Activated CD8-positive, alpha-beta memory T cell treated with anti-CD3 and anti-CD28 coated beads for 1 hour (primary cell): ENCODE measurements at places on chromosomes 4 and X.

GRCh38 chr4:109962401-109962800, 49.7 kb downstream of the EGF start:
- DNase-seq, result no peak

- DNase-seq, result no peak
Measured at GRCh38 chrX:26522501-26522900, 306.5 kb downstream of the MAGEB5 start.

DNA sequence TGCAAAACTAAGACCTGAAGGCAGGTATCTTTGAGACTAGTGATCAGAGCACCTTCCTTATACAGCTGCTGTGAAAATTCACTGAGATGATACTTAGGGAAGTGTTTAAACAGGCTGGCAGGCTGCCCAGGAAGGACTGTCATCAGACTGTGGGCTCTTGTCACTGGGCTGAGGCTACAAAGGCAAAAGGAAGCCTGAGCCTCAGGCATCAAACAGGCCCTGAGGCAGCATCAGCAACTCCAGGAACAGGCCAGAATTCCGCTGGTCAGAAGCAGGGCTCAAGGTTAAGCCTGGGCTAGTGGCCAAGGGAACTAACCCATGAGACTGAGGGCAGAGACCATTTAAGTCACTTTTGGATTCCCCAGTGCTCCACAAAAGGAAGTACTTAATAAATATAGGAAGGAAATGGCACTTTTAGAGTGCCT, 12.8 kb downstream of the PJA1 start:
- DNase-seq, result no peak

- no peak for DNase-seq
Measured at GRCh38 chrX:112642349-112642748, 37.4 kb downstream of the LHFPL1 start.

- no peak for DNase-seq
Measured at GRCh38 chr4:150973626-150974251, 41.3 kb downstream of the LRBA start.

DNA sequence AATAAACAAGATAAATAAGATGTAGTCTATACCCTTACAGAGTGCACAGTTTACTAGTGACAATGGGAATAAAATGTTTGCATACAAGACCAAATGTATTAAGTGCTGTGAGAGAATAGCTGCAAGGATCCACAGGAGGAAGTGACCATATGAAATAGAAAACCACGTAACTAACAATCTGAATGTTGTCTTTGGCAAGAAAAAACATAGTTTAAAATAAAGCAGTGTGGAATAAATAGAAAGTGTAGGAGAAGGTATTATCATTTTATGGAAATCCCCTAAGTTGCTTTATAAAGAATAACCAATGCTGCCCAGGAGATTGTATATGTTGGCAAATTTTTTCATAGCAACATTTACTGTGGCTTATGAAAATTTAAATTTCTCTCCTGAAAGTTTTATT, 116.1 kb downstream of the PCDH7 start:
- DNase-seq, result no peak

- no peak for DNase-seq
Measured at GRCh38 chr4:12123707-12124106, 695.0 kb upstream of the HS3ST1 start.

- no peak for DNase-seq
Measured at GRCh38 chr4:172412851-172413580, 599.8 kb downstream of the GALNTL6 start.

DNA sequence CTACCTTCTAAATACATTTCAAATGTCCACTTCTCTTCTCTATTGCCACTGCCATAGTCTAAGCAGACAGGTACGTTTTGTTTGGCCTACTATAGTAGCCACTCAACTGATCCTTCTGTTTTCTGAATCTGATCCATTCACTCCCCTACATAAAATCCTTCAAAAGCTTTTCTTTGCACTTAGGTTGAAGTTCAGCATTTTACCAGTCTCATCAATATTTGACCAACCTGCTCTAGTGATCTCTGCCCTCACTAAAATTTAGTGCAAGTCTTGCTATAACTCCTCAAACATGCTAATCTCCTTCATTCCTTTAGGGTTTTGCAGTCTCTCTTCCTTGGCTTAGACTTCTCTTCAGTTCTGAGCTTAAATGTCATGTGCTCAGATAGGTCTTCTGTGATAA, 33.4 kb downstream of the EGF start:
- no peak for DNase-seq

DNA sequence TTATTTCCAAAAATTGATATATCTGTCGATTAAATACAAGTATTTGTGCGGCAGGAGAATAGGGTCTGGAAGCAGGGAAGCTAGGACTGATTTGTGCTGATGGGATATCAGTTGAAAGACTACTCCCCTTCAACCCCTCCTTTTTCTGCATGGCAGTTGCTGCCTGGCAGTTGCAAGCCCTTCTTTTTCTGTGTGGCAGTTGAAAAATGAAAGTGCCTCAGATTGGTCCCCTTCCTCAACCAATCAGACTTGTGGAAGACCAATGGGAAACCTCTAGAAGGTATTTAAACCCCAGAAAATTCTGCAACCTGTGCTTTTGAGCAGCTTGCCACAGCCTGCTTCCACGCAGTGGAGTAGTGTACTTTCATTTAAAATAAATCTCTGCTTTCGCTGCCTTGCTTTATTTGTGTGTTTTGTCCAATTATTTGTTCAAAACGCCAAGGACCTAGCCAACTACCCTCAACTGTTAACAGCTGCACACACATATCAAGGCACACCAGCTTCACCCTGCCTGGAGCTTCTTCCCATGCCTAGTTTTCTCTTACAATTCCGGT, 1.5 kb upstream of the TMA16 start:
- no peak for DNase-seq

DNA sequence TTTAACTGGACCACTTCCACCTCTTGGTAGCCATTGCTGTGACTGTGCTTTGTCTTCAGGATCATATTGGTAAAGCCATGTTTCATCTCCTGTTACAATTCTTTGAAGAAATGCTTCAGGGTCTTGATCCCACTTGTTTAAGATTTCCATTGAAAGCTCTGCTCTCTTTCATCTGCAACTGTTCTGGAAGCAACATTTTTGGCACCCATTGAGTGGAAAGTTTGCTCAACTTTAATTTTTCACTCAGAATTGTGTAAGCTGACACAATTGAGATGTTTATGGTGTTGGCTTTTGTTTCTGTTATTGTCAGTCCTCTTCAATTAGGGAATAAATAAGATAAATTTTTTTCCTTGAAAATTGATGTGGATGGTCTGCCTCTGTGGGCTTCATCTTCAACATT, 237.4 kb downstream of the MAPK10 start:
- DNase-seq, result no peak

GRCh38 chr4:117889978-117890377, 144.3 kb upstream of the NDST3 start:
- no peak for DNase-seq

GRCh38 chr4:79588679-79589078, 180.7 kb upstream of the GK2 start:
- DNase-seq, result no peak

DNA sequence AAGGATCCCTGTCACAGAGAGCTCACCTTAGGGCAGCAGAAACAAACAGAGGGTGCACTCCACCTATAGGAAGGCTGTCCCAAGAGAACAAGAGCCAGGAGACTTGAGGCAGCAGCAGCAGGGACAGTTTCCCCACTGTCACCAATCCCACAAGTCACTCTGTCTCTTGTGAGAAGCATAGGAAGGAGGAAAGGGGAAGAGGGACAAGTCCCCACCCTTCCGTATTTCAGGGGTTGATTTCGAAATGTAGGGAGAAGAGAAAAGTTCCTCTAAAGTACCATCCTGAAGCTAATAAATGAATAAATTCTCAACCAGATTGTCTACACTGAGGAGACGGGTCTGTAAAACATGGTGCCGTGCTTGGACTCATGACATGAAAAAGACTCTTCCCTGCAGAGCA, 9.5 kb upstream of the TLR8 start:
- DNase-seq, result no peak

GRCh38 chr4:185119927-185120630, 23.0 kb upstream of the SLC25A4 start:
- no peak for DNase-seq

DNA sequence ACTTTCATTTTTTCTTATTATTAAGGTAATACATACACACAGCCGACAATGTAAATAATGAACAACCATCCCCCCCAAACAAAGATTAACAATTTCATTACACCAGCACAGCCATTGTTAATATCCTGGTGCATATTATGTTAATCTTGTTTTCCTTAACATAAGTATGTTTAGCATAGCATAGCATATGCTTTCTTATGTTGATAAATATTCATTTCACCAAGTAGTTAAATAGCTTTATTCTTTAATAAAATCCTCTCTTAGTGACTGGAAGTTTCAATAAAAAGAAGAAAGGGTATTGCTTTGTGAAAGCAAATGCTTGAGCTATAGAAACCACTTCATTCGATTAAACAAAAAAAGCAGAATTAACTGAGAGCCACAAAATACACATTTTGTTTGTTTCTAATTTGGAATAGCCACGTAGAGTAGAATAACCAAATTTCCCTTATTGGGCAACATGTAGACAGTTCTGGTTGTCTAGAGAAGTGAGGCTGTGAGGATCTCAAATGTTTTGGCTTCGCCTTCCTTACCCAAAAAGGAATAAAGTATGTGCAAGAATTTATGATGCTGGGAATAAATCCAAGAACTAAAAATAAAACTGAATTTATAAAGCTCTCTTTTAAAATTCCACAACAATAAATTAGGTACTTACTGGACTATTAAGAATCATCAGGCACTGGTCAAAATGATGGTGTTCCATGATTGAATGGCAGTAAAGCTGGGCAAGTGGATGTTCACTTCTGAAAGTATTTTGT, 118.0 kb downstream of the PDE5A start:
- DNase-seq, result no peak
